Mucosa of descending colon (tissue), 3 donors: ENCODE measurements at places on chromosomes 1 and 21.

DNA sequence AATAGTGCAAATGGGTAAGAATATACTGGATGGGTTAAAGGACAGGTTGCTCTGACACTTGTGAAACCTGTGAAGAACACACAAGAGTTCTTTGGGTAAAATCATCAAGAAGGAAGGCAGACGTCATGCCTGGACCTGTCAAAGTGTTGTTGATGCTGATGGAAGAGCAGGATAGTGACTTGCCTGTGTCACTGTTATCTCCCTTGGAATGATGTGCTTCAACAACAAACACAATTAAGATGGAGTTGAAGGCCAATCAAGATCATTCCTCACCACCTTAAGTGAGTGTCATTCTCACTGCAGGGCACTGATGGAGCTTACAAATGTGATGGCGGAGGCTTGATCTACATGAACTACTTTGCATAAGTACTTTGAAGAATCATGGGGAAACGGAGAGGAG is 73.2 kb downstream of the LRRN2 start:
- no peak for DNase-seq

GRCh38 chr1:217425422-217425821 is 205.5 kb downstream of the GPATCH2 start:
- no peak for DNase-seq

DNA sequence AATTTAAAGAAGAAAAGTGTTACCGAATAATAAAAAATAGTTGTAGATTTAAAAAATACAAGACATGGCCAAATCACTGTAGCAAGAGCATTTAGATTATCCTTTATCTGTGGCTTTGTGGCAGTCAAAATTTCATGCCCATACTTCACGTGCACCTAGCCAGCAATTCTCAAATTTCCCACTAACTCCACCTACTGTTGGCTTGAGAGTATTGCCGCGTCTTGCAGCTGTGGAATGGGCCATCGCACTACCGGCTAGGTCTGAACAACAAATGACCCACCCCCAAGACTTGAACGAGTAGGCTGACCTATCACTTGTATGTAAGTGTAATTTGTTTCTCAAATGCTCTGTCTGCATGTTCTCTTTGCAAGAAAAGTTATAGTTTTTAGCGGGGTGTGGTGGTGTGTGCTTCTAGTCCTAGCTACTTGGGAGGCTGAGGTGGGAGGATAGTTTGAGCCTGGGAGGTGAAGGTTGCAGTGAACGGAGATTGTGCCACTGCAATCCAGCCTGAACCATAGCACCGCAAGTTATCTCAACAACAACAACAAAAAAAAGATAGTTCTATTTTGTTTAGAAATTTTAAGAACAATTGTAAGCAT is 4.1 kb downstream of the KRTAP13-4 start:
- DNase-seq = peak; percentile 18

DNA sequence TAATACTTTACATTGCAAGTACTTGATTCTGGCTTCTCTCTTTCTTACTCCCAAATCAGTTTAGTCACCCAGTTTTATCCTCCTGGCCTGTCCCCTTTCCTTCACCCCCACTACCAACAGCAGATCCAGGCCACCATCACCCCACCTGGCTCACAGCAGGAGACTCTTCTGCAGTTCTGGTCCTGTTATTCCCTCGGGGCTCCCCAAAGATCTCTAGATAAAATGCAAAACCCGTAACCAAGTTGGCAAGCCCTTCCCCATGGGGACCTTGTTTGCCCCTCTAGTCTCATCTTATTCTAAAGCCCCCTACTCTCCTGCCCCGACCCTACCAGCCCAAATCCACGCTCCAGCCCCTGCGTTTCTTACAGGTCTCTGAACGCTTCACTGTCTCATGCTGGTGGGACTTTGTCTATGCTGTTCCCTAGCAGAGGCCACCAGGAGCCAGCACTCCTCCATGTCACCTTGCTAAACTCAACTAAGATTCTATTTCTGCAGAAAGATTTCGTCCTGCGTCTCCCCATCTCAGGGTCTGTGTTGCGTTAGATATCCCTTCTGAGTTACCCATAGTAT is 4.0 kb downstream of the ABCG1 start:
- DNase-seq = peak; percentile 2

DNA sequence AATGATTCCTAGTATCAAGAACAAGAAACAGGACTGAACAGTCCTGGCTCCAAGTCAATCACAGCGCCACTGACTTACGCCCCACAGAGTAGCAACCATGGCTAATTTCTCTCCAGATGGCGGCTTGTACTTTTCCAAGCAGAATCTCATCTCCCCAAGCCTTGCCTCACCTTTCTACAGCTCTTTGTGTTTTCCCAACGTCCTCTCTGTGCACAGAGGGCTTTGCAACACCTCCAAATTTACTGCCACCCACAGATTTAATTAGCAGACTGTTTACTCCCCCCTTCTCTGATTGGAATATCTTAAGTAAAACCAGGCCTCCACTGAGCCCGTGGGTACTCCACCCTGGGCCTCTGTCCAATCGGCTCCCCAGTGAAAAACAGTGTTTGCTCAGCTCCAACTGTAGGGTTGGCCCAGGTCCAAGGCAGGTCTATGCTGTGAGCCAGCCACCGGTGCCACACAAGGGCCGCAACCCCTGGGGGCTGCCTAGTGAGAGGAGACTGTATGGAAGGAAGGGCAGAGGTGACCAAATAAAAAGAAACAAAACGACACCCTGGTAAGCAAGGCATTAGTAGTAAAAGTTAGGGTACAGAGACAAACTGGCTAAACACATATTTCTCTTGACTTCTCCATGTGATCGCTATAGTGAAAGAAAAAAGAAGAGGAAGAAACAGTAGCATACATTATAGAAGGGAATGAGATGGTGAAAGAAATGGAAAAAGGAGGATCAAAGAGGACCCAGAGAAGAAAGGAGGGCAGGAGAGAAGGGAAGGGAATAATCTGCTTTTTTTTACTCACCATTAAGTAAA is 128.4 kb upstream of the SOD1 start:
- peak; percentile 80 for DNase-seq

GRCh38 chr1:24344090-24344742 is 25.1 kb downstream of the GRHL3 start:
- no peak for DNase-seq

GRCh38 chr1:201172999-201173610 is 17.5 kb upstream of the IGFN1 start:
- no peak for DNase-seq

DNA sequence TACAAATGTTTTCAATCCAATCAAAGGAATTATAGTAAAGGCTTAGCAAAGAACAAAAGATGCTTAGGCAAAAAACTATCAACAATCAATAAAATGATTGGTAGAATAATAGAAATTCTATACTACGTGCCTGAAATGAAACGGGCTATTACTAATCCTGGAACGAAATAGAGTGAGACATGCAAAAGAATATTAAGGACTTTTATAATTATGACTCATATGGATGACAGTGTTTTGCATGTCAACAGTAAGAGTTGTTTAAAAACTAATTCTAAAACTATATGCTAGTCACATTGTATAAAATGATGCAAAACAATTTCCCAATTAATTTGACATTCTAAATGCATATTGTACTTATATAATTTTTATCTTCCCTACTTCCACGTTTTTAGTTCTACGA is 35.6 kb downstream of the LRRIQ3 start:
- DNase-seq = no peak

DNA sequence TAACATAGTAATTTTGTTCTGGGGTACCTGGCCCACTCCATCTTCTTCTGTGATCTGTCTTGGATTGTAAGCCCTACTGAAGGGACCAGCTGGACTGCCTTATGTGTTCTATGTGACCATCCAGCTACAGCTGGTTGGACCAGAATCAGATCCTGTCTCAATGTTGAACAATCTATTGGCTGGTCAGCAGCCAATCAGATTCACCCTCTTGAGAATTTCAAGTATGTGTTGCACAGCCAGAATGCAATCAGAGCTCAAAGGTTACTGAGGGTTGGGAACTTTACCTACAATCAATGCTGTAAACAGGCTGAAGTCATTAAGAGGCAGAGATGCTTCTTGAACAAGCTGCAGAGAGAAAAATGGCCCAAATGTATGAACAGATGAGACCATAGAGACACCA is 61.9 kb downstream of the KCNC4 start:
- DNase-seq = peak; percentile 7

GRCh38 chr1:180181048-180181447 is 26.4 kb downstream of the QSOX1 start:
- peak; percentile 3 for DNase-seq

DNA sequence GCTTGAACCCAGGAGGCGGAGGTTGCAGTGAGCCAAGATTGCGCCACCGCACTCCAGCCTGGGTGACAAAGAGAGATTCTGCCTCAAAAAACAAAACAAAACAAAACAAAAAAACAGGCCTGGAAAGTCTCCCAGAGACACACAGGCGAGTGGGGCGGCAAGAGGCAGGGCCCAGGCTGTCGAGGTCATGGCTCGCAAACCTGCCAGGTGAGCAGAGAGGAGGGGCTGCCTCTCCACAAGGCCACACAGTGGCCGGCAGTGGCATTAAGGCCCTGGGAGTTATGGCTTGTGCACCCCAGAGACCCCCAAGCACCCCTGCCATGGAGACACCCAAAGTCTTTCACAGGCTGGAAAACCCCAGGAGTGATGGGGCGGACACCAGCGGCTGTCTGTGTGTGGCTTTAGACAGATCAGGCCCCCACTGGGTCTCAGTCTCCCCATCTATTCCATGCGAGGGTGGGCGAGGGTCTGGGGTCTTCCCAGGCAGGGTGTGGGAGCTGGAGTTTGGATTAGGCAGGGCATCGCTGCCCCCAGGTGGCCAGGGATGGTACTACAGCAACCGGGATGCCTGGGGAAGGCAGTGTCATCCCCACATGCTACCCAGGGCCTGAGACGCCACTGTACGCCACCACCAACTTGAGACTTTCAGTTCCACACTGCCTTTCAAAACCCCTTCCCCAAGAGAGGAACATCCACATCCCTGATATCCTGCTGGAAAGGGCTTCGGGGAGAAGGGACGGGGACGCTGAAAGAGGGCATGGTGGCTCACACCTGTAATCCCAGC is 7.3 kb upstream of the CTRC start:
- peak; percentile 89 for DNase-seq

GRCh38 chr21:42006765-42007164 is 3.4 kb downstream of the ZBTB21 start:
- DNase-seq = no peak

DNA sequence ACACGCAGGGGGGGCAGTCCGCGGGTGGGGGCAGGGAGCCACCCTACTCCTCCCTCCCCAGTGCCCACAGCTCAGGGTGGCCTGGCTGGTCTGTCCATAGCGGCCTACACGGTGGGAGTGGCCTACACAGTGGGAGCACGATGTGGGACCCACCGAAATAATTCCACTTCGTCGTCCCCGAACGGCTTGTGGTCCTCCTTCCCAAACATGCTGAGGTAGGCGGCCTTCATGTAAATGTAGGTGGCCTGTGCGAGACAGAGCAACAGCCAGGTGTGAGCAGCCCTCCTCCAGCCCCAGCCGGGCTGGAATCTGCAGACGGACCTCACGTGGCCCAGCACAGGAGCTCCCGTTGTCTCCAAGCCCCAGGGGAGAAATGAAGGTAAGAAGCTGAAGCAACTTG is 34.4 kb downstream of the TTC39A start:
- DNase-seq = no peak

GRCh38 chr21:42129300-42130266 is 58.5 kb downstream of the UMODL1 start:
- peak; percentile 14 for DNase-seq

- DNase-seq = no peak
Measured at GRCh38 chr1:33852711-33853110, 11.2 kb upstream of the HMGB4 start.

- no peak for DNase-seq
Measured at GRCh38 chr1:27130798-27131197, 24.1 kb downstream of the SLC9A1 start.

DNA sequence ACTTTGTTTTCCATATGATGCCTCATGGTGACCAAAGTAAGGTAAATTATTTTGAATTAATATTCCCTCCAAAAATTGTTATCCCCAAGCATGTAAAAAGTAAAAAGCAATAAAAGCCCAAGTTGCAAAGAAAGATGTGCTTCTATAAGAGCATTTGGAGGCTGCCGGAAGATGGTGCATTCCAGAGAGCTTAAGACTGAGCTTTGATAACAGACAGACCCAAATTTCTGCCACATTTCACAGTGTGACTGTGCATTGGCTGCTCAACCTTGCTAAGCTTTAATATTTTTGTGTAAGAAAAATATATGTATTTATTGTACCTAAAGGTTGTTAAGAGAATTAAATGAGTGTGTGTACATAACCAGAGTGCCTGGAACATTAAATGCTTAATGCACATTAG is 67.9 kb downstream of the CYYR1 start:
- no peak for DNase-seq

- no peak for DNase-seq
Measured at GRCh38 chr1:206517784-206518183, 10.5 kb downstream of the RASSF5 start.

DNA sequence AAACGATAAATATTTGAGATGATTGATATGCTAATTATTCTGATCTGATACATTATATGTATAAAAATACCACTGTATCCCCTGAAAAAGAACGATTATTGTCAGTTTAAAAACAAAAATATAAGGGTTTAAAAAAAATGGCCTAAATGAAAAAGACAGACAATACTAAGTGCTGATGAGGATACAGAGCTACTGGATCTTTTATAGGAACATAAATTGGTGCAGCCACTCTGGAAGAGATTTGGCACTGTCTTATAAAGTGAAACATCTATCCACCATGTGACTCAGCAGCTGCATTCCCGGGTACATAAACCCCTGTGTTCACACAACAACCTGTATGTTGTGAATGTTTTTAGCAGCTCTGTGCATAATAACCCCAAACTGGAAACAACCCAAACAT is 44.2 kb downstream of the KAZN start:
- DNase-seq = no peak

DNA sequence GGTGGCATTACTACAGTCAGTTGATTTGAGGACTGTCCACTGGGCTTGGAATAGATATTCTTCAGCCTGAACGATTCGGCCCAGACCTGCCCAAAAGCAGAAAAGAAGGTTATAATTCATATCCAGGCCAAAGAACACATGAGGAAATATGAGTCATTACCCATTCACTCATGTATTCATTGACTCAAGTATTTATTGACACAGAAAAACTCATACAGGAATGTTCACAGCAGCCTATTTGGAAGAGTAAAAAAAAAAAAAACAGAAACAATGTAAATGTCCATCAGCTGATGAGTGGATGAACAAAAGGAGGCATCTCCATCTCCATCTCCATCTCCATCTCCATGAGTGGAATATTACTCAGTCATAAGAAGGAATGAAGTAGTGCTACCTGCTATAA is 15.9 kb downstream of the ZMYND12 start:
- DNase-seq = no peak
